ENCODE measurements at places on chromosomes 11 and 22.
A peak's percentile ranks its signal among the peaks of the same experiment; 100 is the strongest.

GRCh38 chr11:75380245-75380644 lies 19.1 kb upstream of the RPS3 start:
- no peak for DNase-seq

- no peak for DNase-seq
These were observed 15.0 kb downstream of the CABP7 start for GRCh38 chr22:29734838-29735237.

DNA sequence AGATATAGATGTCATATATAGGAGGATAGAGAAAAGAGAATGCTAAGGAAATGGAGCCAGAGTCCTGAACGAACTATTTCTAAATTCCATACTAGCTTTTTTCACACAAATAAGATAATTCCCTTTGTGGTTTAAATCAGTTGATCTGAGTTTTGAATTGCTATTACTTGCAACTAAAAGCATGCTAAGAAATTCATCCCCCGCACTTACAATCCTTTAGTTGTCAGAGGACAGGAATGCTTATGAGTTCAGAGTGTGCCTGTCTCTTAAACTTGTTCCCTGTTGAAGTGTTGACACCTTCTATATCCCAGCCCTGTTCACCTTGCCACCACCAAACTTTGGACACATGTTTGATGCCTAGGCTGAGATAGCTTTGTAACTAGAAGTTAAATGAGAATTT lies 406.2 kb downstream of the METTL15 start:
- peak; percentile 51 for DNase-seq

- DNase-seq: peak; percentile 12
These were observed 18.7 kb downstream of the RNF121 start for GRCh38 chr11:71947498-71947897.

GRCh38 chr11:114310095-114310494 lies 13.9 kb downstream of the NNMT start:
- no peak for DNase-seq

Measured in fibroblast of skin of back (primary cell).